CD4-positive, alpha-beta T cell treated with Interleukin-2 at 100 ng/mL for 4 hours (primary cell): ENCODE measurements at places on chromosomes 1 and 21.
A peak's percentile ranks its signal among the peaks of the same experiment; 100 is the strongest.

GRCh38 chr1:170306948-170307347, 161.2 kb downstream of the NTMT2 start:
- DNase-seq: no peak

GRCh38 chr21:43866260-43866629, 1.2 kb downstream of the AGPAT3 start:
- DNase-seq: peak; percentile 29

DNA sequence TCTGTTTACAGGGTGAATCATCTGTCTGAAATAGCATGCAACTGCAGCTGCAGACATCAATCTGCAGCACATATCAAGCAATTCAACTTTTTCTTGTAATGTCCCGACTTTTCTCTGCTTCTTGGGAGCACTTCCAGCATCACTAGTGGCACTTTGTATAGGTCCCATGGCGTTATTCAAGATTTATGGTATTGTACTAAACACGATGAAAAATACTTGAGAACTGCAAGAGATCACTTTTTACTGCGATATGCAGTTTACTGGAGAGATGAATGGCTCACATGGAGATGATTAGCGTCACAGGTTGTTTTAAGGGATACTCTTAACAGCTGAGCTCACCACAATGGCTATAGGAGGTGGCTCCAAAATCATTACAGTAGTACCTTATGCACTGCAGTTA, 7.2 kb upstream of the SCMH1 start:
- DNase-seq: no peak

DNA sequence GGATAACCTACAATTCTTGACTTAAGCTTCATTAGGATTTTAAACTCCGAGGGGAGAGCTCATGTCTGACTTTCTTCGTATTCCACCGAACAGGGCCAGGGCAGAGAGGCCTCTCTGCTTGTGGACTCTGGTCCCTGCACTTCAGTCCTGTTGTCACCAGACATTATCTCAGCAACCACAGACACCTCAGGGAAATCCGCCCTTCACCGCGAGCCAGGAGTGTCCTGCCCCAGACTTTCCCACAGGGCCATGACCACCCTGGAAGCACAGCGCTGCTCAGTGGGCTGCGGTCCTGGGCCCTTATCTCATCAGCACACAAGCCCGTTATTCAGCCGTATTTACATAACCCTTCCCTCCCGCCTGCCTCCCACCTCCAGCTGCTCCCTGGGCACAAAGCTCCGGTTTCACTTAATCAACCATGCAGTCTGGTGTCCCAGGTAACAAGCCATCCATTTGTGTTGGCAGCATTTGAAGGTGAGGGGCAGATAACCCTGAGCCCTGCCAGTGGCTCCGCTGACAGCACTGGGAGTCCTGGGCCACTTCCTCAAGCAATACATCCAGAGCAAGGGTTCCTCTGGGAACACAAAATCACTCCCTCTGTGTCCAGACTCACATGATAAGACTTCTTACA, 122.8 kb upstream of the RAB4A start:
- no peak for DNase-seq

DNA sequence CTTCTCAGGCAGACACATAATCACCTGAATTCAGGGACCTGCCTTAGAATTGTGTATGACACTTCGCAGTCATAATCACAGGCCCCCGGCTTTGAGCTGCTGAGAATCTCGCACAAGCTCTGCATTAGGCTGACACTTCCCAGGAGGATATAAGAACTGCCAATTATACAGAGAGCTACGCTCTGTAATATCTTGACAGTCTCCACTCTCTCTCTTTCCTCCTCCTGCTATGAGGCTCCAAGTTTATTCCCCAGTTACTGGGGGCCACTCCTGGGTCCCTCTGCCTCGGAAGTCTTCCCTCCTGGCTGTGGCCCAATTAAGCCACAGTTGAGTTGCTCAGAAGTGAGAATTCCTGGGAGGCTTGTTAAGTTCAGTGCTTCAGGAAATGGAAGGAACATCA, 42.7 kb downstream of the EBNA1BP2 start:
- no peak for DNase-seq

DNA sequence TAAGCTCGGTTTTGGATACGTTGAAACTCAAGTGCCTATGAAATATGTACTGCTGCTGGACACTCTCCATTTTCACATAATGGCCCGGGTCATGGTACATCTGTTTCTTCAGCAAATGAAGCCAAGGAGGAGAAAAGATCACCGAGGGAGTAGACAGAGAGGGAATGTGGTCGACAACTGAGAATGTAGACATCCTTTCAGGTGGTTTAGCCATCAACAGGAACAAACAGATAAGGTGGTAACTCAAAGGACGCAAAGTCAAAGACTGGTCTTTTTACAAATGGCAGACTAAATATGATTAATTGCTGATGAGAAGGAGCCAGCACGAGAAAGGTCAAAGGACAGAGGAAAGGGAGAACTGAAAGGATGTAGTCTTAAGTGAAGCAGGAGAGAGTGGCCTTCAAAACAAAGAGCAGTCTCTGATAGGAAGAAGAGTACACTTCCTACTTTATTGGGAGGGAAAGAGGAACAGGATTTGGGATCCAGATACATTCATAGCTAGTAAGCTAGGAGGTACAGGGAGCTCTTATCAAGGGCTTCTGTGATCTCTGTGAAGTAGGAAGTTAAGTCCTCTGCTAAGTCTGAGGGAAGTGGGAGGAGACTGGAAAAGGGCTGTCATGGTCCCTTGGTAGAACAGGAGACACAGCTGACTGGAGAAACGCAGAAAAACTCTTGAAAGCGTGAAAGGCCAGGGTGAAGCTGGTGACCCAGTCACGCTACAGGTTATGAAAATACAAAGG, 28.3 kb downstream of the NUP133 start:
- DNase-seq: no peak

DNA sequence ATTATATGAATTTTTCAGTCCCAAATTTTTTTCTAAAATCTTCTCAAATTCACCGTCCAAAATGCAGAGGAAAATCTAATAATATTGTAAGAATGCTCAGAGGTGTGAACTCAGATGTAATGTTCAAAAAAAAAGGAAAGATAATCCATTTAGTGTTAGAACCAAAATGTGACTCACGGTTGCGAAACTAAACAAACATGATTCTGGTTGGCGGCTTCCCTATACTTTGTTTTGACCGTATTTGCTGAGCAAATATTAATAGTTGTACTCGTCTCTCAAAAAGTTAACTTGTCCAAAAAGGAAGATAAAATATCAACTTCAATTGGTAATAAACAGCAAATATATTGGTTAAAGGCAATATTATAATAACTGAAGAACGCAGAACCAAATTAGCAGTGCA, 34.4 kb downstream of the ZSWIM5 start:
- DNase-seq: no peak

DNA sequence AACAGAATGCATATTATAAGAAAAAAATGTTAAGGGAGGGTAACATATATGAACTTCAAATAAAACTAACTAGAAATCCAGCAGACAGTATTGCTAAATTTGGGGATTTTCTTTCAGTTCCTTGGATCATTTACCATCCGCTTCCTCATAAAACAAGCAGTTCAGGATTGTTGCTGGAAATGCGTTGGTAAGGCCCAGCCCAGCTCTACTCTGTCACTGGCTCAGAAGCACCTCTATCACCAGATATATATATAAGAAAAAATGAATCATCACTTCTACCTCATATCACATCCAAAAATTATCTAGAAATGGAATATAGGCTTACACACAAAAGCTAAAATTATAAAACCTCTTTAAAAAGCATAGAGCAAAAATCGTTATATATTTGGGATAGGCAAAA, 28.2 kb upstream of the COG2 start:
- no peak for DNase-seq

DNA sequence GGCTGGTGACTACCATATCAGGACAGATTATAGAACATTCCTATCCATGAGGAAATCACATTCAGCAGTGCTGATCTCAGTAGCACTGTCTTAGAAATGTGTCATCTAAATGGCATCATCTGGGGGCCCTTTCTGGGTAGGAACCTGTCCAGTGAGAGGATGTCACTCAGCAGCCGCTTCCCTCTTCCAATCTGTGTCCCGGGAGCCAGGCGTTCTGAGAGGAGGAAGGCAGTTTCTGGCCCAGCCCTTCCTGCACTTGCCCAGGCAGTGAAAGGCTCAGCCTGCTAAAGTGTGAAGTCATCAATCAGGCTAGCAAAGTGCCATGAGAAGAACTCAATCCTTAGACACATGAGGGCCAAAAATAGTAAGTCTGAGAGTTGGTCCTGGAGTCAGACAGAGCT, 25.6 kb downstream of the RAB4A start:
- no peak for DNase-seq

DNA sequence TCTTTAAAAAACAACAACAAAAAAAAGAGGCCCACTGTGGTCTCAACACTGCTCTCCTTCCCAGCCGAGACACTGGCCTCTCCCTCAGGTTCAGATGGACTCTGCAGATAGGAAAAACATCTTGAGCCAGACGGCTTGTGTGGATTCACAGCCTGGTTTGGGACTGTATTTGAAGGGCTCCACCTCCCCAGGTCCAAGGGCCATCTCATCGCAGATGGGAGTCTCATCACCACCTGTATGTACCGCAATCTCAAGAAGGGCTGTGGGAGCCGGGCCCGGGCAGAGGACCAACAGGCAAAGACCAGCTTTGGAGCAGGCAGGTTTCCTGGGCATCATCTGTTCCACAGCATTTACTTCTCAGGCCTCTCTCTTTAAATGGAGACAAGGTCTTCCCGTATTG, 10.3 kb downstream of the ZBTB48 start:
- DNase-seq: no peak

- DNase-seq: no peak
Observed at GRCh38 chr1:81804312-81804711, 3.6 kb downstream of the ADGRL2 start.

DNA sequence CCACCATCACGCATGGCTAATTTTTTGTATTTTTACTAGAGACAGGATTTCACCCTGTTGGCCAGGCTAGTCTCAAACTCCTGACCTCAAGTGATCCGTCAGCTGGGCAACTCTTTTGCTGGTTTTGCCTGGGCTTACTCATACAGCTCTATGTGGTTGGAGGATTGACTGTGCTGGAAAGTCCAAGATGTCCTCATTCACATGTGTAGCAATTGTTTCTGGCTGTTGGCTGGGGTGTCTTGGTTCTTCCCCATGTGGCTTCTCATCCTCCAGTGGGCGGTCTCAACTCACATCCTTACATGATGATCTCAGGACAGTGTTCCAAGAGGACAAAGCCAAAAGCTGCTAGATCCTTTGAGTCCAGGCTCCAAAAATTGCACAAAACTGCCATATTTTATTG, 53.3 kb downstream of the TEX35 start:
- DNase-seq: no peak

DNA sequence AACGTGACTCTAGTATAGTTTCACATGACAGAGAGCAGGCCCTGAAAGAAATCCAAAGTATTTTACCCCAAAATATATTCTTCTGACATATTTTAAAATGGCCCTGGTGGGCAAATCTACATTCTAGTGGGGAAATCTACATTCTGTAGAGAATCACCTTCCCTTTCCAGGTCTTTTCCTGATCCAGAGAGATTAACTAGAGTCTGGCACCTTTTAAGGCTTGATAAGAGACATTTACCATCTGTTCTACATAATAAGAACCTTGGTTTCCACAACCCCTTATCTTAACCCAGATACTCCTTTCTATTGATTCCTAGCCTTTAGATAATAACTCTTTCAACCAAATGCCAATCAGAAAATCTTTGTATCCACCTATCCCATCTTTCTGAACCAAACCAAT, 17.0 kb upstream of the L1TD1 start:
- no peak for DNase-seq

DNA sequence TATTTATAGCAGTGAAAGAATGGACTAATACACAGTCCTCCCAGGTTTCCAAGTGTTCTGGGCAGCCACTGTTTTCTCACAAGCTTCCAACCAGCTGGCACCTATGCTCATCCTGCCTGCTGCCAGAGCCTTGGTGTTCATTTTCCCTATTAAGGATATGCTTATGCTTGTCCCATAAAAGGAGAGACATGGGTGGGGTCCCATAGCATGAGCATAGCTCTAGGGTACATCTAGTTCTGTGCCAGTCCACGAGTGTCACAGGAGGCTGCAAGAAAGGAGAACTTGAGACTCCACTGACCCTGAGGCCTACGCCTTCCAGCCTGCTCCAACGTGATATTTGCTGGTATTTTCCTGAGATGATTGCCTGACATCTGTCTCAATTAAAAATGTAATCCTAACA, 192.4 kb upstream of the PTGFR start:
- DNase-seq: no peak

DNA sequence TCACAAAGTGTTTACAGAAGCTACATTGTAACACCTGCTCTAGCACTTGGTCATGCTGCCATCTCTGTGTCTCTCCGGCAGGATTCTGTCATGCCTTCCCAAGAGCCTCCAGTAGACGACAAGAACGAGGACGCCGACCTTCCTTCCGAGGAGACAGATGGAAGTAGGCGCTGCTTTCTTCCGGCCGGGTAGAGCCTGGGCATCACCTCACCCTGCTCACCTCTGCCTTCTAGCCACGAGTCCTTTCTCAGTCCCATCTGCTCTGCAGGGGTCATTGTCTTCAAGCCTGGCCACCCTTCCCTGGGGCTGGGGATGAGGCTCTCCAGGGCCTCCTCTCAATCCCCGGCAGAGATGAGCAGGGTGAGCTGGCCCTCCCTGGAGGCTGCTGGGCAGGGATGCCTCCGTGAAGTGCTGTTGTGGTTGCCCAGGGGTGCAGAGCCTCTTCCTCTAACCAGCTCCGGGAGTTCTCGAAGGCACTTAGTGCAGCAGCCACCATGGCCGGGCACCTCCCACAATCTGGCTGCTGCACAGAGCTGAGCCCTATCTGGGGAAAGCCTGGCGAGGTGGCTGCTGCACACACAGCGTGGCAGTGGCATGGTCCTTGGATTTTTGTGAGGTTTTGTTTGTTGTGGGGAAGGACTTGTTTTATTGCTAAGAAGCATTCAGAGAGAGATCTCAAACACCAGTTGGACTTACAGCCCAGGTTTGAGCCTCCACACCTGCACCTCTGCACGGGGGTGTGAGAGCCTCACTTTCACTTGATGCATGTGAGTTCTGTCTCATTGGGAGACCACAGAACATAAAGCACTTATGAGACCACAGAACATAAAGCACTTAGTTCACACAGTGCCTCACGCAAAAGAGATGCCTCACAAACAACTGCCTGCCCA, 48.4 kb downstream of the FAAP20 start:
- DNase-seq: no peak

DNA sequence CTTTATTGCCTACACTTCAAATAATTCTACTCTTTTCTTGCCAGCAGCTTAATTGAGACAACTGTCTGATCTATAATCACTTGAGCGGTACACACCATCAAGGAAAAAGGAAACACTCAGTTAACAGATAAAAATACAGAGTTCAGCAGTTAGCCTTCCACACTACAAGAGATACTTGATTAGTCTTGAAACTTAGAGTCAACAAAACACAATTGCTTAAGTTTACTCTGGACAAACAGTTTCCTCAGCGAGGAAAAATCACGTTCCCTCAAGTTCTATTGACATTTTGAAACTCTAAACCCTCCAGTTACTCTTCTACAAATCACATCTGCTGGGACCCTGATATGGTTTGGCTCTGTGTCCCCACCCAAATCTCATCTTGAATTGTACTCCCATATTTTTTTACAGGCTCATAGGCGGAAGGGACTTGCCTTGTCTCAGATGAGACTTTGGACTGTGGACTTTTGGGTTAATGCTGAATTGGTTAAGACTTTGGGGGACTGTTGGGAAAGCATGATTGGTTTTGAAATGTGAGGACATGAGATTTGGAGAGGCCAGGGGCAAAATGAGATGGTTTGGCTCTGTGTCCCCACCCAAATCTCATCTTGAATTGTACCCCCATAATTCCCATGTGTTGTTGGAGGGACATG, 140.4 kb downstream of the CDC7 start:
- DNase-seq: no peak

GRCh38 chr1:196535727-196536126, 72.5 kb downstream of the KCNT2 start:
- no peak for DNase-seq
